ENCODE measurements at places on chromosomes 13 and 19.

DNA sequence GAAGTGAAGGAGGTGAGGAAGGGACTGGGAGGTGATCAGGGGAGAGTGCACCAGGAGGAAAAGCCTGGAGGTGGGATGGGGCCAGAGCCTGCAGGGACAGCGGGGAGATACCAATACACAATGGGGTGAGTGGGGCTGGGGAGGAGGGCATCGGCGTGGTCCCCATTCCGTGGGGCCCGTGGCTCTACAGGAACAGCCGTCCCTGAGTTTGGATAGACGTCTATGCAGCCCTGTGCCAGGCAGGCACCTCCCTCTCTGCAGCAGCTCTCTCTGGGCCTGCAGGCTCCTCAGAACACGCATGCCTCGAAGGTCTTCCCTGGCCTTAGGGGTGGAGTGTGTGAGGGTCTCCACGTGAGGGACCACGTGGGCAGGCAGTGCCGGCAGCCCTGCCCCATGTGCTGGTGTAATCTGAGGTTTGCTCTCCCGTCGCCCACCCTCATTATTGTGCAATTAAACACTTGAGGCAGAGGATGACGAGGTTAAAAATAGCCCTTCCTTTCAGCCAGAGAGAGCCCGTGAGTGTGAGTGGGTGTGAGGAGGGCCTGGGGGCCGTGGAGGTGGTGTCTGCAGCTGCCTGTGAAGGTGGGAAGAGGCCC is 16.5 kb downstream of the C2CD4C start:
- DNase-seq = no peak

- DNase-seq = no peak
Measured at GRCh38 chr19:39223703-39224279, 19.7 kb upstream of the SYCN start.

- no peak for DNase-seq
Measured at GRCh38 chr13:24274452-24275021, 34.8 kb upstream of the C1QTNF9 start.

DNA sequence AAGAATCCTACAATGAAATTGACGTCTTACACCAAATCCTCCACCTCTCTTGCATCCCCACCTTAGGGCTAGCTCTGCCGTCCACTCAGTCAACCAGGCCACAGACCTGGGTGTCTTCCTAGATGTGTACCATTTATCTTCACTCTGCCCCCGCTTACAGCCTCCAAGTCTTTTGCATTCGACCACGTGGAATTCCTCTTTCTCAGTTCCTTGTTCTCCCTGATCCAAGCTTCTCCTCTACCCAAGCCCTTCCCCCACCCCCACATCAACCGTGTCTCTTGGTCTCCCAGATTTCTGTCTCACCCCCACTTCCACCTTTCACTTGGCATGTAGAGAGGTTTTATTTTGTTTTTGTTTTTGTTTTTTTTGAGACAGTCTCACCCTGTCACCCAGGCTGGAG is 1.2 kb upstream of the DMWD start:
- DNase-seq = no peak

DNA sequence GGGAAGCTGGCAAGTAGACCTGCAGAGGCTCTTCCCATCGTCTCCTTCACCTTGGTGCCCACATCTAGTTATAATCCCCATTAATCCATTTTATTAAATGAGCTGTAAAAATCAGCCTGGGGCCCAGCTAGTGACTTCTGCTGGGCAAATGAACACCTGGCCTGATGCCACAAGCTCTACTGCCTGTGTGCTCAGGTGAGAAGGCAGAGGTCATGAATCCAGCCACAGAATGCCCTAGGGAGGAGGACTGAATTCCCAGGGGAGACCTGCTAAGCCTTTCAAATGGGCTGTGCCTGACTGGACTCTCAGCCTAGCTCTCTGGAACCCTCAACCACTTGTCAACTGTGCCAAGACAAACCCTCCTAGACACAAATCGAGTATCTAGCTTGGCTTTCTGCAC is 74.0 kb downstream of the PDS5B start:
- DNase-seq = no peak

DNA sequence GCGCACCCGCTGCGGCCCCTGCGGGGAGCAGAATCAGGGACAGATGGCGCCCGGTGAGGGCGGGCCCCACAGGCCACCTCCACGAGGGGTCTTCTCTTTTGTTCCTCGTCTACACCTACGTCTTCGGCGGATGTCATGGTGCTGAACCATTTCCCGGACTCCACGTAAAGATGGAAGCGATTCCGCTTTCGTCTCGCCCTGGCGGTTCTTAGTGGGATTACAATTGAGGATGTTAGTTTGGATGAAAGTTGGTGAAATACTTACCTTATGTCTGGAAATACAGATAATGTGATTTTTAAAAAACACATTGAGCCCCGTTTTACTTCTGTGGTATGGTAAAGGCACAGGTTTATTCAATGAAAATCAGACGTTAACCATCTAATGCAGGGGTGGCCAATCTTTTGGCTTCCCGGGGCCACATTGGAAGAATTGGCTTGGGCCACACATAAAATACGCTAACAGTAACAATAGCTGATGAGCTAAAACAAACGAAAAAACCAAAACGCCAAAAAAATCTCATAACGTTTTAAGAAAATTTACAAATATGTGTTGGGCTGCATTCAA is 1.4 kb upstream of the ZMYM5 start:
- DNase-seq = peak; percentile 43
